Left renal pelvis (tissue), 4 donors: ENCODE measurements at places on chromosomes 7 and 10.

DNA sequence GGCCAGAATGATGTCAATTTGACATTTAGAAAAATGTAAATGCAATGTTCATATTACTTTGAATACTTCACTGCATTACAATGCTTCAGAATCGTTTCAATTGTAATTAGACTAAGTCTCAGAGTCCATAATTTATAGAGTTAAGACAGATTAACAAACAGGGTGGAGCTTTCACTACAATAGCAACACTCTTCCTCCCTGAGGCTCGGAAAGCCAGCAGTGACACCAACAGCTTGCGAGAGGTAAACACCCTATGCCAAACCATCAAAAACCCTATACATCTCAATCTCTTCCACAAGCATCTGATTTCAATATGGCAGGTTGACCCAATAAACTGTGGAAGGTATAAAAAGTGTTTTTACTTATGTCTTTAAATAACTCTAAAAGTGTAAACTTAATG lies 72.2 kb downstream of the DOCK4 start:
- no peak for DNase-seq

DNA sequence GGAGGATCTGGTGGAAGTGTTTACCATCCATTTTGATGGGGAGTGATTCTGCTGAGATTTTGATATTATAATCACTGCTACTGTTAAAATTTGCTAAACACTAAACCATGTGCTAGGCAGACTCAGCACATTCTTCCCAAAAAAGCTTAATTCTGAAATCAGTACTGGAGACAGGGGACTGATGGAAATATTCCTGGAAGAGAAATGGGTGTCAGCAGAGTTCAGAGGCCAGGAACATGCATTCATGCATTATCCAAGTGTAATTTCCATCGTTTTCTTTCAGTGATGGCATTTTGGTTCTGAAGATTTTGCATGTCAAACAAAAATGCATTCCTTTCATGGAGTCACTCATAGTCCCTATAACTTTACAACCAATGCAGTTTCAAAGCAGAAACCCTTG lies 79.0 kb downstream of the CDCA7L start:
- no peak for DNase-seq

DNA sequence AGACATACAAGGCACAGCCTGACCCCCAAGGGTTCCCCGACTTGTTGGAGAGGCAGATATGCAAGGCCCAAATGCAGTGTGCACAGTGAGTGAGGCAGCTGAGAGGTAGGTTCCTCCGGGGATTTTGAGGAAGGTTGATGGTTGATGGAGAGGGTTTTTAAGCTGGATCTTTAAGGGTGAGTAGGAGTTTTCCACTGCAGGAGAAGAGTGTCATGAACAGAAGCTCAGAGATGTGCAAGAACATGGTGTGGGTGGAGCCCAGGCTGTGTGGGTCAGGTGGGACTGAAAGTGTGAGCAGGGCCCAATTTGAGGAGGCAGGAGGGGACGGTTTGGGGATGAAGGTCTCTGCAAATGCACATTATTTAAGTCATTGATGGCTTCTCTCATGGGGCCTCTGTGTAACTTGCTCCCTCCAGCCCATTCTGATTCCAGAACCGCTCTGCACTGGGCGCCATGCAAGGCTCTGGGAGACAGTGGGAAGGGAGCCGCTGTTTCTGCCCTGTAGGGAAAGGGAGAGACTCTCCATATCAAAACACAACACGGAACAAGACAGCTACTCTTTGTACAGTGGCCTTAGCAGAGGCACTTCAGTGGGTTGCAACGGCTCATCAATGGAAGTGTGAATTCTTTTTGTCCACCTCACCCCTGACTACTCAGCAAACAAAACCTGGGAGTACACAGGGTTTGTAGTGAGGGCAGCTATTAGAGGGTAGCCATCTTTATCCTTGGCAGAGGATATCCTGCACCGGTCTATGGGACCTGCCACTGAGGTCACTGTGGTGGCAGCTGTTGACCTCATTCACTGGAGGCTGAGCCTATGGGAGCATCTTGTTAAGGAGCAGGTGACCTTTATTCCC lies 29.7 kb downstream of the RAMP3 start:
- DNase-seq, result no peak

DNA sequence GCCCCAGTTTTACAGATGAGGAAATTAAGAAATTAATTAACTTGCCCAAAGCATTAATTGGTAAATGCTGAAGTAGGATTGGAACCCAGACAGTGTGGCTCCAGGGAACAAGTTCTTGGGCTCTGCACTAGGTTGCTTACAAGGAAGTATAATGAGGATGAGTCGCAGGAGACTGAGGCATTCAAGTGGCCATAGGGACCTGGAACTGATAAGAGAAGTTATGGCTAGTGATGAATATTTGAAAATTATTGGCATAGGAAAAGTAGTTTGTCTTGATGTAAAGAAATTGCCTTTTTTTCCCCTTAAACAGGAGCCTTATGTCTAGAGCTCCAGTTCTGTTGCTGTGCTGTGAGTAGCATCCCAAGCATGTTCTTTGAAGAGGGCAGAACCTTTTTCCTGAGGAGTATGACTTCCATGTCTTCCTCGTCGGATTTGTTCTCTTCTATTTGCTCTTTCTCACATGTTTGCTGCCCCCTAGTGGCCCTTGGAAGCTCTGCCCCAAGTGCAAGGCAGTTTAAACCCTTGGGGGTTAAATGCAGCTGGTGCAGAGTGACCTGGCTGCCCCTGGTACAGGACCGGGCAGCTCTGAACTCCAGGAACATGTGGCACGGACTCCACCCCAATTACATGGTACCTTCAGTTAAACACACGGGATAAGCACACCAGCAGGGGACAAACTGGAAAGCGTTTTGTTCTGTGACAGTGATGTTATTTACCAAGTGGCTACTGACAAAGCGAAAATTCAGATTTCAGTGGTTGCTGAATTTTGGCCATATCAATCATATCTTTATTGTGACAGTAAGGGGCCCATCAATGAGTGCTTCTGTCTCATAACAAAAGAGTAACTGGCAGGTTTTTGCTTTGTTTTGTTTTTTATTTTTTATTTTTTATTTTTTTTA lies 148.8 kb downstream of the HECW1 start:
- DNase-seq, result peak; percentile 48

DNA sequence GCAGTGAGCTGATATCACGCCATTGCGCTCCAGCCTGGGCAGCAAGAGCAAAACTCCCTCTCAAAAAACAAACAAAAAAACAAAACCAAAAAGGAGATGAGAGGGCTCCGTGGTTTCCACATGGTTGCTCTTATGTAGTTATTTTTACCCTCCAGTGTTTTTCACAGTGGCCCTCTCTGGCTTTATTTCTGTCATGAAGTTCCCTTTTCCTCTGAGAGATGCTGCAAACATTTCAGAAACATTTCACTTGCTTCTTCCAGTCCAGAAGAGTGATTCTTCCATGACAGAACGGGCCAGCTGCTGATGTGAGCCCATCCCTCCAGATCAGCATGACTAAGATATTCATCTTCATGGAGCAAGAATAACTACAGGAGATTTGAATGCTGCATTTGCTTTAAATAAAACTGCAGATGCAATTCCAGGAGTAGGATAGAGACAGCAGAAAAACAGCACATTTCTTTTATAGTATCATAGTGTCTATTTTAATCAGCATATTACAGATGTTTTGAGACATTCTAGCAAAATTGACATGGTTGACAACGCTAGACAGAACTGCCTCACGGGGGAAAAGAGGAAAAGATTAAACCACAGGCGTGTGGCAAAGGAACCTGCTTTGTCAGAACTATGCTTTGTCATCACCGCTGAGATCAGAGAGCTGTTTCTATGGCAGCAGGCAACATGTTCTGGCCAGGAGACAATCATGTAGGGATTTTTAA lies 40.3 kb downstream of the NRCAM start:
- DNase-seq, result no peak

DNA sequence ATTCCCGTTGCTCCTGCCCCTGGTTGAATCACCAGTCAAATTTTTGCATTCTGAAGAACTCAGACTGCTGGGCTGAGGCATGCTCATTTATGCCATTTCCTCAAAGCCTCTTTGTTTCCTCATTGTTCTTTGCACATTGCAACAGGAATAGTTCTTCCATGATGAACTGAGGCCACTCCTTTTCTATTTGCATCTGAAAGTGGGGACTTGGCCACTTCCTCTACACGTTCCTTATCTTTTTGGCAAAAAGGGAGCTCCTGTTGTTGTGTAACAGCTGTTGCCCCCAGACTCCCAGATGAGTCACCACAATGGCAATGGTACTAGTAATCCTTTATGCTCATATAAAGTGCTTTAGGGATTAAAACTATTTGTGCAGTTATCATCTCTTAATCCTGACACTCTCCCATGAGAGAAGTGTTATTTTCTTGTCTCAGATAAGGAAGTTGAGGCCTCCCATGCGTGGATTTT lies 20.1 kb upstream of the ITPRID1 start:
- DNase-seq, result no peak

GRCh38 chr10:127345231-127345965 lies 149.0 kb upstream of the INSYN2A start:
- DNase-seq, result no peak

DNA sequence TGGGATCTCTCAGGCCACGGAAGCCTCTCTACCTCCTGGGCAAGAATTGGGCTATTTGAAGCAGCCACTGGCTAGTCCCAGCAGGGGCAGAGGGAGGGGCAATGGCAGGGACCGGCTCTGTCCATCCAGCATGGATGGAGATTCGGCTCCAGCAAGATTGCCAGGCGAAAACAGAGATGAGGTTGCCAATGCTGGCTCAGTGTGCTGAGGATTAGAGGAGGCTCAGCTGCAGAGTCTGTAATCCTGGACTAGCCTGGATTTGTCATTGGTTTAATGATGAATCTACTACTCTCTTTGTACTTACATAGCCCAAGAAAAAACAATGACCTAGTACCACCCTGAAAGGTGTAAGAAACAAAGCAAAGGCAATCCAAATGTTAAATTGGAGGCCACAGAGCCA lies 112.2 kb upstream of the PDCD4 start:
- DNase-seq, result no peak

DNA sequence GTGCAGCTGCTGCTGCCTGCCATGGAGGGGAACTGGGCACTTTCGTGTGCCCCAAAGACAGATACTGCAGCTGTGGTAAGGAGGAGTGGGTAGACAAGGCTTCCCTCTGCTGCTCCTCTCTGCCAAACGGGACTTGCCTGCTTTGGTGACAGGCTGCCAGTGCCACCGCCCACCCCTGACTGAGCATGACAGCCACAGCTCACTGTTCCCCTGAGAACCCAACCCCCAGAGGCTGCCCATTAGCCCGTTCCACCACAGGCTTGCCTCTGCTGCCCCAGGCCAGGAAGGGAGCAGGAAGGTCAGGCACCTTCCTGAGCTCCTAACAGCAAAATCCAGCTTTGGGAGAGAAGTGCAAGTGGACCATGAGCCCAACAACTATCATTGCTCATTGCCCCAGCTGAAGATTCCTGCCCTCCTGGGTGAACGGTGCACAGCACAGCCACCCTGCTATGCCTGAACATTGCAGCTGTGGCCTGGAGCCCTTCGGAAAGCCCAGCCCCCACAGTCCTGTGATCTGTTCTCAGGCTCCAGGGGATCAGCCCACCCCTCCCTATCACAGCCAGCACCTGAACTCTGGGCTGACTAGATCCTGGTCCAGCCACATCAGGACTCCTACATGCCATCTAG lies 58.7 kb upstream of the ANTXRL start:
- no peak for DNase-seq

- no peak for DNase-seq
These were observed 36.4 kb downstream of the ZNF438 start for GRCh38 chr10:30995081-30995770.

DNA sequence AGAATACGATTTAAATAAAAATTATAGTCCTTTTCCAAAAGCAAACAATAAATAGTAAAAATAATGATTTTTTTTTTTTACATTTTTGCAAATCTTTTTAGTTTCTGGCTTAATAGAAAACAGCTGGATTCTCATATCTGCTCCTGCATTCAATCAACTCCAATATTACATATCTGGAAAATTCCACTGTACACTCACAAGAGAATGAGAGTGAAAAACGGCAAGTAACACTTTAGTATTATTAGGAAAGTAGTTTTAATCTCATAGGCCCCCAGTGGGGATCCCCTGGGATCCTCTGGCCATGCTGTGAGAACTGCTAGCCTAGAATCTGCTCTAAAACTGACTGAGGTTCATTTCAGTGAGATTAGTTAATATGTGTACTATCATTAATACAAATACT lies 128.6 kb upstream of the LRRN3 start:
- no peak for DNase-seq

DNA sequence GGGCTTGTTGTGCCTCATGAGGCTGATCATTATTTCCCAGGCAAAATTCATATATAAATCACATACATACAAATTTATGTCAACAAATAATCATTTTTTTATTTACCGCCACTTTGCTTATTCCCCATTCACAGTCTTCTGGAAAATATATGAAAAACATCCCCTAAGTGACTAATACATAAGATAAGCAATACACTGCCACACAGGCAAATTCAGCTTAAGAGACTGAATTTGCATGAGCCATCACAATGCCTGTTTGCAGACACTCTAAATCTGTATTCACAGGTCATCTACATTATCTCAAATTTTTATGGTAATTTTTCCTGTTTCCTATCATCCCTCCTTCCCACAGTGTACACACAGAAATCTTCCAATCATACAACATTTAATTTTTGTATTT lies 13.2 kb downstream of the OSBPL3 start:
- no peak for DNase-seq

DNA sequence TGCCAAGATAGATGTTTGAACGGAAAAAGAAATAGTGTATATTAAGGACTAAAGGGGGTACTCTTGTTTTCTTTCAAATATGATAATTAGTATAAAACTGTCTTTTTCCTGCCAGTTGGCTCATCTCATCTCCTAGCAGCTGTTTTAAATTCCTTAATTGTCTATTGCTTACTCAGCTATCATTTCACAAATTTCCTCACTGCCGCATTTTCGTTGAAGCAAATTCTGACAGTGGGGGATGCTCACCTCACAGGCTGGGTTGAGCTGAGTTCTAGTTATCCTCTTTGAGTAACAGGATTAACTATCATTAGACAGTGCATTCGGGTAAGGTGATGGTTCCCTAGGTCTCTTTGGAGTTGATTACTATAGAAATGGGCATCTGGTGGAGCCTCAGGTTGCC lies 592.0 kb downstream of the AUTS2 start:
- DNase-seq, result no peak

- DNase-seq, result no peak
These were observed 733 bp downstream of the PRKCQ start for GRCh38 chr10:6579183-6579903.

- no peak for DNase-seq
These were observed 150.2 kb upstream of the FZD8 start for GRCh38 chr10:35792291-35792690.

GRCh38 chr10:78942091-78942501 lies 126.7 kb upstream of the ZMIZ1 start:
- no peak for DNase-seq

DNA sequence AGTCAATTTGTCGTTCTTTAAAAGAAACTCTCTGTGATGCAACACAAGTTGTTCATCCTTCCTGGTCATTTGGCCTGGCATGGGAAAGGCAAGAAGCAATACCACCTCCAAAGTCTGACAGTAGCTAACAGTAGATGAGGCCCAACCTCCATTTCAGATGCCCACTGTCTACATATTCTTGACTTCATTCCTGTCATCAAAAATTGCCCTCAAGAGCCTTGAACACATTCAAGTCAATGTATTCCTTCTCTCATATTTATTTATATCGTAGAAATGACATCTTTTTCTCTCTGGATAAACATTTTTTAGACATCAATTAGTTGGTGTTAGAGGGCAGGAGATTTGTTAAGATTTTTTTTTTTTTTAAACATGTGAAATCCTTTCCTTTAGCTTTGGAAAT lies 33.7 kb downstream of the ABLIM1 start:
- DNase-seq, result no peak
